ENCODE measurements at places on chromosomes 6 and 20.

GRCh38 chr20:38220587-38221118 lies 39.9 kb downstream of the KIAA1755 start:
- DNase-seq: no peak
- H3K27ac ChIP-seq: no peak overlapping the region
- no peak overlapping the region for H3K4me3 ChIP-seq
- H3K36me3 ChIP-seq: no peaks in the 10 kb centered on the region

GRCh38 chr20:35014537-35014936 lies 58.9 kb downstream of the MYH7B start:
- peaks cover 18% of the 10 kb centered on the region for H3K36me3 ChIP-seq
- 0 out of 2 replicates have a peak, but pooled peaks cover 2% of the 10 kb centered on the region for H3K4me1 ChIP-seq
- H3K27ac ChIP-seq: no peak overlapping the region
- DNase-seq: no peak

GRCh38 chr20:50932016-50932485 lies 814 bp upstream of the ADNP start:
- H3K4me3 ChIP-seq: no peak overlapping the region
- peaks cover 17% of the 10 kb centered on the region for H3K4me1 ChIP-seq
- H3K27me3 ChIP-seq: no peaks in the 10 kb centered on the region
- peak overlapping the region; percentile 98 for H3K27ac ChIP-seq
- no peak for DNase-seq

DNA sequence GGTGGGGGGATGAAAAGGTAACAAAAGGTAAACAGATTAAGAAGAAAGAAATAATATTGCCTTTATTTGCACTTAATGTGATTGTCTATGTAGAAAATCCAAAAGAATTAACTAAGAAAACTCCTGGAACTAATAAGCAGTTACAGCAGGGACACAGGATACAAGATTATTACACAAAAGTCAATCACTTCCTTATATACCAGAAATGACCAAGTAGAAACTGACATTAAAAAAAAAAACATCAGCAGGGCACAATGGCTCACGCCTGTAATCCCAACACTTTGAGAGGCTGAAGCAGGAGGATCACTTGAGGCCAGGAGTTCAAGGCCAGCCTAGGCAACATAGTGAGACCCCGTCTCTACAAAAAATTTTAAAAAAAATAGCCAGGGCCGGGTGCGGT lies 123.2 kb upstream of the RIPOR2 start:
- no peak overlapping the region for H3K27ac ChIP-seq
- H3K4me3 ChIP-seq: no peak overlapping the region
- H3K4me1 ChIP-seq: peaks cover 8% of the 10 kb centered on the region
- H3K27me3 ChIP-seq: no peaks in the 10 kb centered on the region

- H3K4me3 ChIP-seq: peak overlapping the region; percentile 57
- DNase-seq: no peak
- H3K36me3 ChIP-seq: no peaks in the 10 kb centered on the region
- H3K27me3 ChIP-seq: peaks cover 3% of the 10 kb centered on the region
- H3K4me1 ChIP-seq: peaks cover 2% of the 10 kb centered on the region
These were observed 35.7 kb downstream of the CDH26 start for GRCh38 chr20:59993736-59994430.

- H3K4me1 ChIP-seq: no peaks in the 10 kb centered on the region
- H3K36me3 ChIP-seq: no peaks in the 10 kb centered on the region
- H3K27ac ChIP-seq: no peak overlapping the region
- H3K4me3 ChIP-seq: no peak overlapping the region
- no peak for DNase-seq
These were observed 32.1 kb downstream of the BACH2 start for GRCh38 chr6:90264561-90264960.

DNA sequence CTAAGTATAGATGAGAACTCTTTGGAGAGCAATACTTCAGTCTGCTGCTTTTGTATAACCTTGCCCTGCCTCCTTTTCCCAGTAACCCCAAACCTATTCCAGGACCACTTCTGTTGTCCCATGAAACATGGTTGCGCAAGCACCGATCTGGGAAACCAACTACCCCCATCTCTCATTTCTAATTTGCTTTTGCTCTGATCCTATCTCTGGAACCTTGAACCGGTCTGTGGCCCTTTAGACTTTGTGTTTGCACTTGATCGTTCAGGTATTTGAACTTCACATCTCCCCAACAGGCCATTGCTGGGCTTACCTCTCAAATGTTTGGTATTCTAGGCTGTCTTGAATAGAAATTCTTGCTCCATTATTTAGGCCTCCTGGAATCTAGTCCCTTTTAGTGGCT lies 25.0 kb downstream of the L3MBTL3 start:
- no peaks in the 10 kb centered on the region for H3K4me1 ChIP-seq
- H3K4me3 ChIP-seq: no peak overlapping the region
- no peaks in the 10 kb centered on the region for H3K36me3 ChIP-seq
- H3K27ac ChIP-seq: no peak overlapping the region
- no peak for DNase-seq

DNA sequence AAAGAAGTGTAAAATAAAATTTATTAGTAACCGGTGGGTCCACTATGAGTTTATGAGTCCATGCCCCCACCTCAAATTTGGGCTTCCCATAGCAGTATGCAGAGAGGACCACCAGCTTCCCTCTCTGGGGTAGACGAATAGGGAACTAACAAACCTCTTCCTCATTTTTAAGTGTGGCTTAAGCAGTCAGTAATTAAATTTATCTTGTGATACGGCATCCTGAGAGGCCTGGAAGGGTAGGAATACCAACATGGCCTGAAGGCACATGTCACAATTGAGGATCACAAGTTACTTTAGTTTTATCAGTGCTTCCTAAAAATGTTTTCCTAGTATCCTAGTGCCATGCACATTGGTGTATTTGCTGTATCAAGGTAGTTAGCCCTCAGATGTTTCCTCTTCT lies 239.9 kb downstream of the HIVEP2 start:
- no peaks in the 10 kb centered on the region for H3K36me3 ChIP-seq
- no peak overlapping the region for H3K4me3 ChIP-seq
- H3K27me3 ChIP-seq: no peaks in the 10 kb centered on the region
- no peak for DNase-seq
- 0 out of 2 replicates have a peak, but pooled peaks cover 2% of the 10 kb centered on the region for H3K4me1 ChIP-seq

DNA sequence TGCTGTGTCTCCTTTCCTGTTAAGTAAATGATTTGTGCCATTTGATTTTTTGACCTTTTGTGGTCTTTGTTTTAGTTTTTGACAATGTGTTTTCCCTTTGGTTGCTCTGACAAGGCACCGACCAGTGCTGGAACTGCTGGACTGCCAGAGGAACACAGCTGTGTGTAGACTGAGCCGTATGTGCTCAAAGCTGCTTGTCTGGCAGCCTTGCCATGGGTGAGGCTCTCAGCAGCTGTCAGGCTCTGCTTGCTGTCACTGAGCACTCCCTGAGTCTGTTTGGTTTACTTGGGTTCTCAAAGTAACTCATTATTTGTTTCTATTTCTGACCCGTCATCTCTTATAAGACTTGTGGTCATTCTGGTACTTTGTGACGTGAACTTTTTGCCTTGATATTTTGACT lies 15.1 kb upstream of the SNRPB start:
- no peaks in the 10 kb centered on the region for H3K27me3 ChIP-seq
- no peak overlapping the region for H3K27ac ChIP-seq
- no peak overlapping the region for H3K4me3 ChIP-seq
- no peaks in the 10 kb centered on the region for H3K4me1 ChIP-seq
- H3K36me3 ChIP-seq: no peaks in the 10 kb centered on the region

DNA sequence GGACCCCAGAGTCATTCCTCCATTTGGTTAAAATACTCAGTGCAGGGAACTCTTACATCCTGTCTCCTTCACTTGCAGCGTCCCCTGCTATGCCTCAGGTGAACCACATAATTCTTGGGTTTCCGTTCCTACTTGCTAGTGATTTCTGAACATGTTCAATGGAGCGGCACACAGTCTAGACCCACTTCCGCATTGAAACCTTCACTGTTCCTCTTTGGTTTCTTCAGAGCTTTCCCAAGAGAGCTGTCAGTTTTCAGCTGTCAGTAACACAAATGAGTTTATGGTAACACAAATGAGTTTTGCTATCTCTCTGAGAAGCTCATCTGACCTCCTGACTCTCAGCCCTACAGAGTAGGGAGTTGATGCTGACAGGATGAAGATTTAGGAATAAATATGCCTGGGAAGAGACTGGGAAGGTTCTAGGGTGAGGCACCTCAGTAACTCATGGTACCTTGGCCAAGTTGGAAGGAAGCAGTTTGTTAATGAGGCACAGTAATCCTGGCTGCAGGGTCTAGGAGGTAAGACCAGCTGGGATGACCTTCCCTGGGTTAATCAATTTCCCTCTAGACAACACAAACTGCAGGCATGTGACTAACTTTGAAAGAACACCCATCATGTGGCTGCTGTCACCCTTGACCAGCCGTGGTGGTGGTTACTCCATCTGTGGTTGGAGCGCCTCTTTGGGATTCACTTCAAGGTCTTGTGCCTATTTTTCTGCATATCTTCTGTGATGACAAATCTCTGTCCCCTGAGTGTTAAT lies 5.4 kb downstream of the SYS1 start:
- peaks cover 3% of the 10 kb centered on the region for H3K36me3 ChIP-seq
- no peak overlapping the region for H3K27ac ChIP-seq
- H3K4me1 ChIP-seq: peaks cover 8% of the 10 kb centered on the region
- H3K27me3 ChIP-seq: no peaks in the 10 kb centered on the region
- H3K4me3 ChIP-seq: no peak overlapping the region
